Left ventricle myocardium superior (tissue), 1 donor: ENCODE measurements at places on chromosomes 6 and 20.
A peak's percentile ranks its signal among the peaks of the same experiment; 100 is the strongest.

GRCh38 chr6:7165002-7165889, 57.5 kb downstream of the RREB1 start:
- DNase-seq: no peak

GRCh38 chr6:64266351-64266821, 630.8 kb downstream of the PHF3 start:
- no peak for DNase-seq

GRCh38 chr6:158803733-158804143, 15.4 kb downstream of the EZR start:
- no peak for DNase-seq

DNA sequence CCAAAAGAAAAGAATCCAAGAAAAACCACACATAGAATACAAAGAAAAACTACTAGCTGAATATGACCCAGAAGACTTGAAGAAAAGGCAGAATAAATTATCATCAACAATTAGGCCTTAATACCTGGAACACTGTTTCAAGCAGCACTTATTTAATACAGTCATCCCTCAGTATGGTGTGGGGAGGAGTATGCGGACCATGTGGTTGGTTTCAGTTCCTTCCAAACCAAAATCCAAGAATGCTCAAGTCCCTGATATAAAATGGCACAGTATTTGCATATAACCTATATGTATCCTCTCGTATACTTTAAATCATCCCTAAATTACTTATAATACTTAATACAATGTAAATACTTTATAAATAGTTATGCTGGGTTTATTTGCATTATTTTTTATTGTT, 16.1 kb downstream of the CDK19 start:
- DNase-seq: no peak

DNA sequence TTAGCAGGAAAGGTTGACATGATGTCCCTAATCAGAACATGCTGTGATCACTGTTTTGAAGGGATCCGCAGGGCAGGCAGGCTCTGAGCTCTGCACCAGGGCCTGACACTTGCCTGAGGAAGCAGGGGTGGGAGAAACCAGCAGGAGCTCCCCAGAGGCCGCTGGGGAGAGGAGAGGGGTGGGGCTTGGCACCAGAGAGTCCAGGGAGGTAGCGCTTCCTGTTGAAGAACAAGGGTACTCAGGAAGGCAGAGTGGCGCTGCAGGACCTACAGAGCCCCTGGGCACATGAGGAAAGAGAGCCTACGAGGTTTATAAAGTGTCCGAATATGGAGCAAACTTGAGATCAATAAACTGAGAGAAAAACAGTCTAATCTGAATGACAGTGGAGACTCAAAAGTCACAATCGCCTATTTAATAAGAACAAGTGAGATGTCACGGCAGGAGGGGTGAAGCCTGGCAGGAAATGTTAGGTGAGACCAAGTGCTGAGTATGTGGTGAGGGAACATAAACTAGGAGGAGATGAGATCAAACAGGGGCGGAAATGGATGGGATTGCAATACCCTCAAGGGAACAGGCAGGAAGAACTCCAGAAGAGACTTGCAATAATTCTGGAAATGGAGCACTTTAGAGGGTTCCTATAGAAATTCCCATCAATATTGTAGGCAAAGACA, 5.8 kb upstream of the TBXT start:
- DNase-seq: no peak

DNA sequence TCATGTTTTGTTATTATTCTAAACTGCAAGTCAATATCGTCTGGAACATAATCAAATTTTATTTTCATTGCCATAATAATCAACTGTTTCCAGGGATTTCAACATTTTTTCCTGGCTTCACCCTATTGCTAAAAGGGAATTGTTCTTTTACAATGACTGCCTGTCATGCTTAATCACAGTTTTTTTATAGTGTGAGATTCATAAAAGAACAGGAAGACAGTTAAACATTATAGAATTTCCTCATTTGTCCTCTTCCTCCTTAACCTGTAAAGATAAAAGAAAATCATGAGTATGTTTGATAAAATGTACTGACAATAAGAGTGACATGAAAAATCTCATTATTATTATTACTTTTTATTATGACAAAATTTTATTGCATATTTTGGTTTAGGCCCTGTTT, 73.3 kb upstream of the CENPW start:
- no peak for DNase-seq

GRCh38 chr6:169883316-169883715, 131.9 kb downstream of the ERMARD start:
- DNase-seq: no peak

GRCh38 chr6:37232430-37233017, 25.0 kb upstream of the TBC1D22B start:
- DNase-seq: no peak

DNA sequence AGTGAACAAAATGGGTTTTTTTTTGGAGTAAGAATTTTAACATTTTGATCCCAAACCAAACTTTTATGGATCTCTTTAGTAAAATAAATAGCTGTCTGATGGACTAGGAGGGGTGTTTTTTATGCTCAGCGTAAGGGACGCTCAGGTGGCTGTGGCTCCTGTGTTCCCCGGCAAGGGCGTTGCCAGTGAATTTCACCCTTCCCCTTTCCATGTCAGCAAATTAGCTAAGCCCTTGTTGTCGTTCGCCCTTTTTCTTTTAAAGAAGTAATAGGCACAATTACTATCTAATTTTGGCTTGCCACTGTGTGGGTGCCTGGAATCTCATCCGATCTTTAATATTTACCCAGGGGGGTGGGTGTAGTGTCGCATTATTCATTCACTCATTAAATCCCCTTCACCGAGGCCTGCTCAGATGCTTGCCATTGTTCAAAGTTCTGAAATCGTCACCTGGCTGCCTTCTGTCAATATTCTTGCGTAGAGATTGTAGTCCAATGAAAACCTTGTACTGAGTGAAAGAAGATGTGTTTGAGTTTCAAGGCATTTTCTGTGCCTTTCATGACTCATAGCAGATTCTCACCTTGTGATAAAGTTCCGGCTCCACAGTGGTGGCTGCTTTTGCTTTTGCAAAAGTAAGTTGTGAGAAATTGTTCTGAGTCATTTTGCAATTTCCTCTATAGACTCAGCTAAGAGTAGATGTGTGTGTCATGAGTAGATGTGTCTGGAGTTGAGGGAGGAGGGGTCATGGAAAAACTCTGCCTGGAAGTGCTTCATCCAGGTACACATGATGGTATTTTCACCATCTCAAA, 40.0 kb upstream of the CLDN20 start:
- DNase-seq: no peak

DNA sequence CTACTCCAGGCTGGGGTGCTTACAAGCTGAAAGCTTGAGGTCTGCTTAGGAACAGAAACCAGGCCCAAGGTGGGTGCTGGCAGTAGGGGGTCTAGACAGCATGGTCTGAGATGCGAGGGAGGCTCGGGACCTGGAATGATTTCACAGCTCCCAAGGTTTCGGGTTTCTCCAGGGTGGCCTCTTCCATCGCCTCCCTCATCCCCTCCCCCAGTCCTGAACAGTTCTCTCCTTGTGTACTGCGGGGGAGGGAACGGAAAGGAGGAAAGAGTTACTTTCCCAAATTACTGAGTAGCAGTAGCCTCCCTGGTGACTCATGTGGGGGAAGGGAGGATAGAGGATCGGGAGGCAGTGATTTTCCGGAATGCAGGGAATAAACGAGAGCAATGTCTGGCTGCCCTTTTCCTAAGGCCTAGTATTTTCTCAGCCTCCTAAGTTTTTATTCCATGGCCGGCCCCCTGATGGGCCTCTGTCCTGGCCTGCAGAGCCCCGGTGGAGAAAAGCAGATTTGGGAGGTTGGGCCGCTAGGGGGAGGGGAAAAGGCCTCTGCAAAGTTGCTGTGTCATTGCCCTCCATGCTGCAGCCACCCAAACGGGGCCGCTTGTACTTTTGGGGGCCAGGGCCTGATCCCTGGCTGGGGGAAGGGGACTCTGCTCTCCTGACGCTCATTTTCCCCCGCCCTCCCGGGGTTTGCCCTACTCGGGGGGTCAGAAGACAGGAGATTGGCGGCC, 1.5 kb downstream of the BRD2 start:
- DNase-seq: peak; percentile 81

GRCh38 chr6:158666628-158667359, 16.9 kb downstream of the SYTL3 start:
- DNase-seq: no peak
